ENCODE measurements at places on chromosomes 2 and 18.

DNA sequence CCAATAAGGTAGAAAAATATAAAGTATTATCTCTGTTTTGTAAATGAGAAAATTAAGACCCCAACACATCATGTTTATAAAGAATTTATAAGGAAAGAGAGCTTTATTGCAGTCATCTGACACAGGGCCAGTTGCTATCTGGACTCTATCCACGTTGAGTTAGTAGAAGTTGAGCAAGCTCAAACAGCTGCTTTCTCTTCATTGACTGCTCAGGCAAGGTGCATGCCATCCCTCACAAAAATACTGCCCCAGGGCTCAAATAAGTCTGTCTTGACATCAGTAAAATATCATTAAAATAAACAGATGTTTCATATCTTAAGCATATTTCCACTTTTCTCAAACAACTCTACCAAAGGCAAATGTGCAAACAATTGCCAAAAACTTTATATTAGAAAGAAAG lies 14.8 kb downstream of the COL5A2 start:
- no peak for DNase-seq

- DNase-seq, result no peak
Measured at GRCh38 chr18:36843784-36844183, 14.9 kb downstream of the KIAA1328 start.

GRCh38 chr2:185144159-185144919 lies 546.0 kb downstream of the ZNF804A start:
- DNase-seq, result peak; percentile 8

DNA sequence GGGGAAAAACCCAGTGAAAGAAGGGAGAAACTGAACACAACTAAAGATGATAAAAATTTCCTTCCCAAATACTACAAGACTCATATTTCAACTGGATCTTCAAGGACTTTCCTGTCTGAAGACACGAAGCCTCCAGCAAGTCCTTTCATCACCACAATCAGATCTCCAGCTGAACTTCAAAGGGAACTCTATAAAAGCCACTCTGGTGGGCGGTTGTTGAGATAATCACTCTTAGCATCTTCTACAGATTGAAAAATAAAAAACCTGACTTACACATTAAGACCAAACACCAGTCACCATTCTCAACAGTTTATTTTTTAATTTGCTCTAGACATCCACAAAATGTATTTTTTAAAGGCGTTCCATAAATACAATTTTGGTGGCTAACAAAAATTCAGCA lies 4.4 kb downstream of the REV1 start:
- no peak for DNase-seq

- no peak for DNase-seq
Measured at GRCh38 chr2:177772529-177772928, 300.0 kb downstream of the PDE11A start.

GRCh38 chr18:26566874-26567555 lies 18.7 kb upstream of the KCTD1 start:
- DNase-seq, result no peak

- DNase-seq, result no peak
Measured at GRCh38 chr18:29840089-29840488, 1202.5 kb downstream of the DSC3 start.

- DNase-seq, result no peak
Measured at GRCh38 chr2:112486895-112487294, 4.9 kb downstream of the TTL start.

GRCh38 chr2:30860003-30860725 lies 52.9 kb upstream of the CAPN13 start:
- DNase-seq, result no peak

DNA sequence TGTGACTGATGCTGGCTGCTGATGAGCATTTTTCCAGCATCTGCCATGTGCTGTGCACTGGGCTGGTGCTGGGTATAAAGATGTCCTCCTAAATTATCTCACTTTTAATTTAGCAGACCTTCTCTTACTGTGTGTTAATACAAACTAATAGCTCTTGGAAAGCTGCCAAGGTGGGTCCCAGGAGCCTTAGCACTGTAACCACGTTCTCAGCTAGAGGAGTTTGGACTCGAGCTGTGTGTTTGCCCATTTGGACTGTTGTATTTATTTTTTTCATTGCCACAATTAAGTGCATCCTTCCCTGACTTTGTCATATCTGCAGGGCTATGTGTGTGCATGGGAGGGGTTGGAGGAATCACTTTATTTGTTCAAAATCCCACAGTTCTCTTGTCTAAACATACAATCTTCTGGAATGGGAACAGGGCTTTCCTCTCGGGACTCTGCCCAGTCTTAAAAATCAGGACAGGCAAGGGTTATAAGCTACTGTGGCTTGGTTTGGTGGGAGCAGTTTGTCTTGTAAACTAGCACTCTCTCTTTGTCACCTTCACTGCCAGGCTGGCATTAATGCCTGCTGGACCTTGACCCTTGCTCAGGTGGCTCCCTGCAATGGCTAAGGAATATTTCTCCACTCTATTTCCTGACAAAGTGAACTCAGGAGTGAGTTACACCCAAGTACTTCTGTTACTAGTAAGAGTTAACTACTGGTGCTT lies 129.7 kb upstream of the MGAT5 start:
- no peak for DNase-seq

GRCh38 chr2:215928086-215928485 lies 85.3 kb downstream of the MREG start:
- DNase-seq, result no peak

DNA sequence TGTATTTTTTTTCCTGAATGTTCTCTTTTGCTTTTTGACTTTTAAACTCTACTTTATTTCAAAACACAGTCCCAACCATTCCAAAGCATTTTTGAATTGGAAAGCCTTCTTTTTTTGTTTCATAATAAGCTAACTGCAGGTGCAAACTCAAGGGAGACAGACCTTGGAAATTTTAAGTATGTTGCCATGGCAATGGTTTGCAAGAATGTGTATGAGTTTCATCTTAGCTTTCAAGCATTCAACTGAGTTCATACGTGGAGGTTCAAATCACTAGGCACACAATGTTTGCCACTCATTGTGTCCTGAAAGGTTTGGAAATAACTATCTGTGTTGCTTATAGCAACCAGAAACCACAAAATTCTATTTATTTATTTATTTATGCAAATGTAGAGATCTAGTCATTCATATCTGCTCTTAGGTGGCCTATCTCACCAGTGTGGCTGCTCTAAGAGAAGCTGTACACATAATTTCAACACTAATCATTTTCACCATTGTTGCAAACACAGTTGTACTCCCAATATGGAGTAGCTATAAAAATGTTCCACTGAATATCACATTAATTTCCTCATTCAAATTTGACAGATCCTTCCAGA lies 805.7 kb upstream of the FSHR start:
- no peak for DNase-seq

GRCh38 chr2:159029936-159030335 lies 61.5 kb downstream of the TANC1 start:
- DNase-seq, result no peak

- DNase-seq, result no peak
Measured at GRCh38 chr18:79504034-79504433, 108.3 kb downstream of the NFATC1 start.

DNA sequence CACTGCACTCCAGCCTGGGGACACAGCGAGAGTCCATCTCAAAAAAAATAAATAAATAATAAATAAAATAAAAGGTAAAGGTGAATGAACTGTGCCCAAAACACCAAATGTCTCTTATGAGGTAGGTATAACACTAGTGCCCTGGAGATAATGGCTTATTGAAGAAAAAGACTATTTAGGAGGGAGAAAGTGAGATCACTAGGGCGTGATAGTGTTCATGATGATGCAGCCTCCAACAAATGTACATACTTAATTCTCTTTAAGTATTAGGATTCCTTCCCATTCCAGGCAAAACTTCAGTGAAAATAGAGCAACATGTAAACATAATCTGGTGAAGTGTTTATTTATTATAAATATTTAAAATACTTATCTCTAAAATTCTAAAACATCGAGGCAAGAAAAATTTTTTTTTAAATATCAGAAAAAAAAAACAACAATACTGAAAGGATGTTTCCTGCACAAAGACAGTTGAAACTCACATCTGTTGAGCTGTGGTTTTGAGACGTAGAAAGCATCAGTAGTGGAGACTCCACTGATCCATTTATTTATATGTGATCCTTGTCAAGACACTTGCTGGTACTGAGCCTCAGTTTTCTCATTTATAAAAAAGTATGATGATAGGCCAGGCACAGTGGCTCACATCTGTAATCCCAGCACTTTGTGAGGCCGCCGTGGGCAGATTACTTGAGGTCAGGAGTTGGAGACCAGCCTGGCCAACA lies 183.3 kb downstream of the LRP1B start:
- no peak for DNase-seq

- peak; percentile 32 for DNase-seq
Measured at GRCh38 chr2:218329027-218329825, 27.4 kb upstream of the CATIP start.

DNA sequence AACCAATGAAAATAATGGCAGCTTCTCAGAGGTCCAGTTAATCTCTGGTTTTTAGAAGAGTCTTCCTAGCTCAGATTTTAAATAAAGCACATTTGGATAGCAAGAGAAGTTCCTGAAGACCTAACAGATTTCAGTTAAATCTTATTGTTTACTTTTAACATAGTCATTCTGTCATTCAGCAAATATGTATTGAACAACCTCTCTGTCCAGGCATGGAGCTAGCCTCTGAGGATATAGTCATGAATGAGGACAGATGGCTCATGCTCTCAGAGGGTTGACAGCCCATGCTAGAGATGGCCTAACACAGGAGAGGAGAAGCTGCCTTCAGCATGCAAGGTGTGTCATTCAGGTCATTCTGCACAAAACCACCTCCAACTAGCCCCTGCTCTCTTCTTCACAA lies 6.2 kb downstream of the CCBE1 start:
- DNase-seq, result no peak

DNA sequence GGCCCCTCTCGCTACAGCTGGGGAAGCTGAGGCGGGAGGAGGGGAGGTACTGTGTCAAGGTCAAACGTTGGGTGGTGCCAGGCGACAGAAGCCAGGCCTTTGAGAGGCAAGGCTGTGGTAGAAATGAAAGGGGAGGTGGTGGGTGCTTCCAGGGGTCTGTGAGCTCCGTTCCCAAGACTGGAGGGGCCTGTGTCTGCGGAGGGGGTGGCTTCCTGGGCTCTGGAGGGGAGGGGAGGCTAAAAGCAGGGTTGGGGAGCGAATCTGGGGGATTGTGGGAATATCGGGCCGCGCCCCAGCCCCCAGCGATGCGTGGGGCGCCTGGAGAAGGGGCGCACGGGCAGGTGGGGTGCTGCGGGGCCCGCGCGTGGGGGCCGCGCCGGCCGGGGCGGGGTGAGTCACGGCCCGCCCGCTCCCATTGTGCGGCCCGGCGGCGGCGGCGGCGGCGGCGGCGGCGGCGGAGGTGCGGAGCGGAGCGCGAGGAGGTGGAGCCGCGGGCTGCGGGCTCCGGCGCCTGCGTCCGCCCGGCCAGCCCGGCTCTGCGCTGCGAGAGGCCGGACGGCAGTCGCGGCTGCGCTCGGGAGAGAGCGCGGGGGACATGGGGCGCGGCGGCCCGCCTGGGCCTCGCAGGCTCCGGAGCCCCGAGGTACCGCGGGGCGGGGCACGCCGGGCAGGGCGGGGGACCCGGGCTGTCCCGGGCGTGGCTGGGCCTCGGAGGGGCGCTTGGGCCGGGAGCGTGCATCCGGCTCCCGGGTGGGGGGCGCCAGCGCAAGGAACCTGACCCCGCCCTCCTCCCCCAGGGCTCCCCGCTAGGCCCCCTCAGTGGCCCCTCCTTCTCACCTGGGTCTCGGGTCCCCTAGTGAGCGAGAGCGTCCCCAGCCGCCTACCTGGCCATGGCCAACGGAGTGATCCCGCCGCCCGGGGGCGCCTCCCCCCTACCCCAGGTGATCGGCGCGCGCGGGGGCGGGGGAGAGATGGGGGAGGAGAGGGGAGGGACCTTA lies at the start of gene SLC4A3:
SLC4A3 (plus strand) TSS at position 528 of the 998 bp plus-strand sequence; CDS start at position 891, 363 bp downstream.
- DNase-seq, result no peak

GRCh38 chr2:240732911-240733622 lies 41.4 kb downstream of the AQP12A start:
- DNase-seq, result no peak

DNA sequence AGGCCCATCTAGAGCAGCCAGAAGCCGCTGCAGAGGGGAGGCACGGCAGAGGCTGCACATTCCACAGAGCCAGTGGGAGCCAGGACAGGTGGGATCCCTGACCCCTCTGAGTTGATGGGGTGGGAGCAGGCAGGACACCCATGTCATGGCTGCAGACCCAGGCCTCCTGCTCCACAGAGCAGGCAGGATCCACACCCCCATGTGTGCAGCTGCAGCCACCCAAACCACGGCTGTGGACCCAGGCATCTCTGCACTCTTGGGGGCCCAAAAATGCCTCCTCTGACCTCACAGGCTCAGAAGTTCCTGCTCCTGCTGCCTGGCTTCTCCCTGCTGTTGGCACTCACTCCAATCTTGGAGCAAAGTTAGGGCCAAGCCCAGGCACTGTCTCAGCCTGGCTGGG lies 112.3 kb upstream of the TMEM18 start:
- DNase-seq, result no peak

GRCh38 chr2:241218131-241219029 lies 29.9 kb downstream of the ANO7 start:
- peak; percentile 58 for DNase-seq

DNA sequence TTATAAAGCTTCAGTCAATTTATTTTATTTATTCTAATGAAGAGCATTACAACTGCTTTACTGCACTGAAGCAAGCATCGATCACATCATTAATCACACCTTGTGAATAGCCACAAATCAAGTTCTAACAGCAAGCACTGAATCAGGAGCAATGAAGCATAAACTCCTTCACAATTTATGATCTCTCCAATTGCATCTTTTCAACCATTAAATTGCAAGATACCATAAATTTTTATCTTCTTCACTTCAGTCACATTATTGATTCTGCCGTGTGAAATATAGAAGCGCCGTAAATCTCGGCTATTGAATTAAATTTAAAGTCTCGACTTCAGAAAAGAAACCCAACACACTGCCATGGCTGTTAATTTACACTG lies 298.7 kb downstream of the CDCA7 start:
- DNase-seq, result peak; percentile 44

DNA sequence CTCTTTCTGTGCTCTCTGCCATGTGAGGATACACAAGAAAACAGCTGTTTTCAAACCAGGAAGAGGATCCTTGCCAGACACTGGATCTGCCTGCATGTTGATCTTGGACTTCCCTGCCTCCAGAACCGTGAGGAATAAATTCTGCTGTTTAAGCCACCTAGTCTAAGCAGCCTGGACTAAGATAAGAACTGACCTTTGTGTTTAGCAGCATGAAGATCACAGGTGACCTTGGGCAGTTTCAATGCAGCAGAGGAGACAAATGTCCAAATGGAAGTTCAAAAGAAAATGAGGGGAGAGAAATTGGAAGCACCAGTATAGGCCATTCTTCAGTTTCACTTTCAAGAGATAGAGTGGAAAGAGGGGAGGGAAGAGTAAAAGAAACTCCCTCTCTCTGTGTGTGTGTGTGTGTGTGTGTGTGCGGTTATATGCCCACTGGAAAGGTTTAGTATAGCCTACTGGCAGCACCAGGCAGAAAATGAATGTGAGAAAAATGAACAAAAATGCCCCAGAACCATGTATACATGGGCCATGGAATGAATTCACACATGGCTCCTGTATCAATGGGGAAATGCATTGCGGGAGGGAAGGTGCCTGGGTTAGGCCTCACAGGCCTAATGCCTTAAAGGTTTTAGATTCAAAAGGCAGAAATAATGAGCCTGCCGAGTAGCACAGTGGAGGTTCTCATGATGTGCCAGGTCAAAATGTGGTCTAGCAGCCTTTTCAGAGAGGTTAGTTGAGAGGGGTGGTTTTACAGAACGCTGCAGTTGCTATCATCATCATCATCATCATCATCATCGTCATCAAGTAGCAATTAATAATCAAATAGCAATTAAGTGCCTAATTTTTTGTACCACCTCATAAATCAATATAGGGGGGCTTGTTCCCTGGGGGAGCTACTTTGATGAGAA lies 1.1 kb upstream of the CERS6 start:
- DNase-seq, result peak; percentile 22

GRCh38 chr2:205139822-205140463 lies 542.4 kb upstream of the NRP2 start:
- peak; percentile 21 for DNase-seq

GRCh38 chr18:37299471-37300304 lies 265.9 kb downstream of the CELF4 start:
- peak; percentile 63 for DNase-seq

Data from retina (tissue), 1 donor.